ENCODE measurements at places on chromosomes 3 and 15. TPM values are rescaled to one million over a fixed set of nuclear protein-coding genes. Genes with fewer than 3 reads are reported as not detected.

Gene SUCNR1
- total RNA-seq = not detected

Gene CYP11A1
- total RNA-seq = not detected

Gene LINGO1
- not detected for total RNA-seq

DNA sequence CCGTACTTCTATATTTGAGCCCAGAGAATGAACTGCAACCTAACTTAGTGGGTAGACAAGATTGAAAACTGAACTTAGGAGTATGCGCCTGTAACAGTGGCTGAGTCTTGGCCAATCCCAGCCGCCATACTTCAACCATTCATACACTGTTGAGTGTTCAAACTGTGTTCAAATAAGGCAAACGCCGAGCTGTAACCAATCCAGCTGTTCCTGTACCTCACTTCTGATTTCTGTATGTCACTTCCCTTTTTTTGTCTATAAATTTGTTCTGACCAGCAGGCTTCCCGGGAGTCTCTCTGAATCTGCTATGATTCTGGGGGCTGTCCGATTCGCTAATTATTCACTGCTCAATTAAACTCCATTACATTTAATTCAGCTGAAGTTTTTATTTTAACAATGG lies 58.6 kb upstream of the TPM1 start:
- DNase-seq = no peak

GRCh38 chr3:28139967-28140634 lies 101.3 kb upstream of the CMC1 start:
- DNase-seq = peak; percentile 73

Gene TRAIP
- 27.8 TPM for total RNA-seq

Gene B3GALNT1
- total RNA-seq = 125 TPM

Data from PC-3 (cell line).